Fibroblast of skin of scalp (primary cell): ENCODE measurements at places on chromosomes 13 and 19.

DNA sequence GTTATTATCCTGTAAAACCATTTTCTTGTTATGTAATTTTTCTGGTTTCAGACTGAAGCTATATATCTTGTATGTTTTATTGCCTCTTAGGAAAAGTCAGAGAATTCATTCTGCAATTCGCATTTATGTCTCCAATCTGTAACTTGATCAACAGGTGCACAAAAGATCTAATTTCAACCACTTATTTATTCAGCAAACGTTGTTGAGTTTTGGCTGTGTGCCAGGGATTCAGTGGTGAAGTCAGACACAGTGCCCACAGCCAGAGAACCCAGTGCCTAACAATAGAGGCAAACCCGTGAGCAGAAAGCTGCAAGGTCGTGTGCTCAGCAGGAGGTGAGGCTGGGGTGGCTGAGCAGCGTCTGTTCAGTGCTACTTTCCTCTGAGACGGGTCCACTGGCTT lies 119.5 kb upstream of the MCF2L start:
- DNase-seq, result no peak

- DNase-seq, result no peak
Observed at GRCh38 chr19:42409477-42409876, 17.7 kb downstream of the LIPE start.

DNA sequence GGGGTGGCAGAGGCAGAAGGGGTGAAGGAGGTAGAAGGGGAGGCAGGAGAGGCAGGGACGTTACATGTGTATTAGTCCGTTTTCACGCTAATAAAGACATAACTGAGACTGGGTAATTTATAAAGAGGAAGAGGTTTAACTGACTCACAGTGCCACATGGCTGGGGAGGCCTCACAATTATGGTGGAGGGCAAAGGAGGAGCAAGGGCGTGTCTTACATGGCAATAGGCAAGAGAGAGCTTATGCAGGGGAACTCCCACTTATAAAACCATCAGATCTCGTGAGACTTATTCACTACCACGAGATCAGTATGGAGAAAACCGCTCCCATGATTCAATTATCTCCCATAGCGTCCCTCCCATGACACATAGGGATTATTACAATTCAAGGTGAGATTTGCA lies 19.0 kb upstream of the ACOD1 start:
- no peak for DNase-seq

GRCh38 chr19:42397263-42398166 lies 7.4 kb upstream of the CNFN start:
- no peak for DNase-seq

- peak; percentile 92 for DNase-seq
Observed at GRCh38 chr19:33273881-33274662, 28.3 kb downstream of the CEBPA start.

- no peak for DNase-seq
Observed at GRCh38 chr13:28394422-28394821, 100.5 kb downstream of the FLT1 start.

- DNase-seq, result peak; percentile 96
Observed at GRCh38 chr19:42850981-42851717, 28.4 kb downstream of the PSG1 start.

- no peak for DNase-seq
Observed at GRCh38 chr19:58395979-58396627, 647 bp downstream of the RNF225 start.

DNA sequence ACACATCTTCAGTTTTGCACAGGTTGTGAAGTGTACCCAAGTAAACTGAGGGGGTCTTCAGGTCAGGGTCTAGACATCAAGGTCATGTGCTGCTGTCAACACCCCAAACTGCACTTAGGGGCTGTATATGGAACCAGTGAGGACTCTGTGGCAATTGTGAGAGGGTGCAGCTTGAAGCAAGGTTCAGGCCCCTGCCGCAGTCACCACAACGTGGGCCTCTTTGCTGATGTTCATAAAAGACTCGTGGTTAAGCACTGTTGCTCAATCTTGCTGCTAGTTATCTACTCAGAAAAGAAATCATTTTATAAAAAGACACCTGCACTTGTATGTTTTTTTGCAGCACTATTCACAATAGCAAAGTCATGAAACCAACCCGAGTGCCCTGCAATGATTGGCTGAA lies 907.4 kb downstream of the UQCRFS1 start:
- no peak for DNase-seq

DNA sequence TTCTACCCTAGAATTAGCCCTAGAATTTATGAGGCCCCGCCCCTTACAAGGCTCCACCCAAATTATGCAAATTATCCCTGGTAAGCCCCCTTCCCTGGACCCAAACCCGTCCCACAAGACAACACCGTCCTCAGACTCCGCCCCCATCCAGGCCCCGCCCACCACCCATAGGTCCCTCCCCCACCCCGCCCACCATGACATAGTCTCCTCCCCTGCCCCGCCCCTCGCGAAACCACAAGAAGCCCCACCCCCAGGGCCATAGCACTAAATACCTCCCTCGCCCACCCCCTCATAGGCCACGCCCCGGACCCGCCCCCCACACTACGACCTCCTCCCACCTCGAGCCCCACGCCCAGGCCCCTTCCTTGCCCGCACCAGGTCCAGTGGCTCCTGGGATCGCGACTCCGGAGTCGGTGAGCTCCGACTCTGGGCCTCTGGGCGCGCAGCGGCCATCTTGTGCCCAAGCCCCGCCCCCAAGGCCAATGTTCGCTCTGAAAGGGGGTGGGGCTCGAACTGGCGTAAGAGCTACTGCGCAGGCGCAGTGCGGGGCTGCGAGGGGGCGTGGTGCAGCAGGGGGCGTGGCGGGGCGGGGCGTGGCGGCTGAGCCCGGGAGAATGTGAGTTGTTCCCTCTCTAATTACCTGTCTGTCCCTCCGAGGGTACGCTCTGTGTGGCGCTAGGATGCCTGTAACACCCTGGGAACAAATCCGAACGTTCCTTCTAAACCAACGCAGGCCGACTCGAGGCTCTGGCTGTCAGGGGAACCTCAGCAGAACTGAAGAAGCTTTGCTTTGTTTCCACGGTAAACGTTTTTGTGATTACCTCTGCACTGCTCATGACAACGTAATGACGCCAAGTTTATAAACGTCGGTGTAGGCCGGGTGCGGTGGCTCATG lies at the start of gene ZNF784:
TSS of gene ZNF784 (minus strand) at position 458 of the 895 bp plus-strand sequence. CDS start at position 453, 5 bp downstream.
- peak; percentile 94 for DNase-seq
